ENCODE measurements at places on chromosomes 4 and X.

DNA sequence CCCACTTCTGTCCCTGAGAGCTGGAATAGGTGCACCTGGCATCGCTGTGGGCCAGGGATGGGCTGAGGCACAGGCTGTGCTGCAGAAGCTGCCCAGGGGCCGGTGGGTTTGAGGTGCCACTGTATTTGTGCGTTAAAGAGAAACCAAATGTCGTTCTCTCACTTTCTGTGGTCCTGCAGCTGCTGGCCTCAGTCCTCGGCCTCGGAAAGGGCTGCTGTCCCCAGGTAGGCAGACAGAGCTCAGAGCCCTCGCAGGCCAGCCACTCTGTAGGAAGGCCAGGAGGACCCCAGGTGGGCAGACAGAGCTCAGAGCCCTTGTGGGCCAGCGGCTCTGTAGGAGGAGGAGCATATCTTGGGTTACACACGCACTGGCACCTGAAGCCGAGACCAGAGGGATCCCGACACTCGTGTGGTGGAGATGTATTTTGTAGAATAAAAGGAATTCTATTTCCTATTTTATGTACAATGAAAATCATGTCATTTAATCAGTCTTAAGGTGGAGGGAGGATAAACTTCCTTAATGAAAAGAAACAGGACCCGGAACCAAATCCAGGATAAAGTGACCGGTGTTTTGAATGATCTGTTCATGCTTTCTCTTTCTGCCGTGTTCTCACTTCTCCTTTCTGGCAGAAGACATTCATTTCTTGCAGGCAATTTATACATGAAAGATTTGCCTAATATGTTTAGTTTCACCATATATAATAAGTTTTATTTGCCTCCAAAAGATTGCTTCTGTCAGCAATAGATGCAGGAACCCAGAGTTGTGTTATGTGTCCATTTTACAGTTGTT lies 54.4 kb upstream of the HGFAC start:
- no peak for DNase-seq

GRCh38 chrX:65866146-65866545 lies 173.7 kb downstream of the VSIG4 start:
- peak; percentile 61 for DNase-seq

DNA sequence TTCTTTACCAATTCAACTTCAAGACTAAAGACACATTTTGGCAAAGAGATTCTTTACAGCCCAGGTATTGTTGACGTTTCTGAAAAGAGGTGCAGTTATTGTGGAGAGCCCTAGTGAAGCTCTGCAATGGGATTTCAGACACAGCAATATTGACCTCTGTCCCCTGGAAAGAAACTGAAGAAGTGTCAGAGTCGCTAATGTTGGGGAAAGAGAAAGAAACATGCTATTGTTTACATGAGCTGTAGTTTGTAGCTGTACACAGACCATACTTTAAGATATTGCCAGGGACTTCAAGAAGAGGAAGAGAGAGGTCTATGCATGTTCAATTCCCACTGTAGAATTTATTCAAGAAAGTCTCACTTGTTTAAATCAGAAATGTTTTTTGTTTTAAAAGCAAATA lies 497.3 kb upstream of the BOD1L1 start:
- no peak for DNase-seq

DNA sequence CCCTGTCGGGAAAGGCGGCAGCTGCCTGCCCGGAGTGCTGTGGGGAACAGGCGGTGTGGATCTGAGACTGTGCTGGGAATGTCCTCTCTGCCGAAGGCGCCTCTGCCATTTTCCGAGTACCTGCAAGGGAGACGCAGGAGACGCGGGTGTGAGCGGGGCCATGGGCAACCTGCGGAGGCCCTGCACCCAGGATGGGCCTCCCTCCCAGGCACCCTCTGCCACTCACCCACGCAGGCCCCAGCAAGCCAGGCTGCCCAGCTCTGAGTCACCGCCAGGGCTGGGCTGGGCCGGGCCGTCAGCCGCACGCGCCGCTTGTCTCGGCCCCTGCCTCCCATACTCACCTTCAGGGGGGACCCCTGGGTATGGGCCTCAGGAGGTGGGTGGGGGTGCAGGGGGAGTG lies 3.5 kb upstream of the FGFR3 start:
- no peak for DNase-seq

DNA sequence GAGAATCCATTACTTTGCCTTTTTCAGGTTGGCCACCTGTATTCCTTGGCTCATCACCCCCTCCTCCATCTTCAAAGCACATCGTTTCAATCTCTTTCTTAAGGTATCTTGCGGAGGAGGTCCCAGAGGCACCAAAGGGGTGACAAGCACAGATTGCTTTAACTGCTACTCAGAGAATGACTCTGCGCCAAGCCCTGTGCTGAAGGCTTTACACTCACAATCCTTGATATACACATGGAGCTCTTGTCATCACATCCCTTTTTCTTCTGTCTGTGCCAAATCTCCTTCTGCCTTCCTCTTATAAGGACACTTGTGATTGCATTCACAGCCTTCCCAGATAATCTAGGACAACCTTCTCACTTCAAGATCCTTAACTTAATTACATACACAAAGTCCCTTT lies 134.7 kb upstream of the MAMLD1 start:
- no peak for DNase-seq

- no peak for DNase-seq
Measured at GRCh38 chr4:52950226-52950625, 88.1 kb downstream of the RASL11B start.

- no peak for DNase-seq
Measured at GRCh38 chr4:102988429-102989020, 31.0 kb downstream of the SLC9B1 start.

DNA sequence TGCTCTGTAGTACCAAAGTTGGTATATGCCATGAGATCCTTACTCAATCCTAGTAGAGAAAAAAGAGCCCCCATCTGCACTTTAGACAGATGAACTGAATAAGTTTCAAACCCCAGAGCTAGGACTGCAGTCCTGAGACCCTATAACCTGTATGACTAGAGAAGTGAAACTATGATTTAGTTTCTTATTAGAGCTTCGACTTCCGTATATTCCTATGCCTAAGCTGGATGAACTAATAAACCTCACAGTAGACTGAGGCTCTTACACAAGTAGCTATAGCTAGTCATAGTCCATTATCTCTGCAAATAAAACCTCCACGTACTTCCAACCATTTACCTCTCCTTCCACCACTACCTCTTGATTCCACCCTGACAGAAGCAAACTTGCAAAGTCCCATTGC lies 6.3 kb upstream of the OTUD4 start:
- DNase-seq: no peak

- DNase-seq: no peak
Measured at GRCh38 chr4:188025476-188025875, 29.9 kb downstream of the ZFP42 start.

DNA sequence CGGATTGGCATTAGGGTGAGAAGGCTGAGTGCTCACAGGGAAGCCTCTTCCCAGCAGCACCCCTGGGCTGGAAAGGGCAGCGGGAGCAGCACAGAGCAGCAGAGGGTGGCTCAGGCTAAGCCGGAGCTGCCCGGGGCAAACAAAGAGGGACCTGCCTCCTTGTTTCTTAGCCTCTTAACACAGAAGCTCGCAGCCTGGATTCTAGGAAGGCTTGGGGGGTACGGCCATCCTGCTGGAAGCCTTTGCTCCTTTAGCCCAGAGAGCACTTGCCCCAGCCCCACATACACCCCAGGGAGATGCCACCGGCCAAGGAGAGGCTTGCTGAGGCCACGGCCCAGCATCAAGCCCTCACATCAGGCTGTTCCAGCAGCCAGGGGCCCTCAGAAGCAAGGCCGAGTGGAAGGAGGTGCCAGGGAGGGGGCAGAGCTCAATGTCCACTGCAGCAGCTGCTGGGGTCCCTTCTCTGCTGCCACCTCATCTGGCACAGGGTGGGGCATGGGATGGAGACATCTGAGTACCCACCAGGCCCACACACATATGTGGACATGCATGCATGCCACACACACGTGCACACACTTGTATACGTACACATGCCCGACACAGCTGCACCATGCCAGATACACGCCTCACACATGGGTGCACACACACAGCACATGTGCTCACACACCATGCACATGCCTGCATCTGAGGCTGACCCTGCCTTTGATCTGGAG lies 20.3 kb upstream of the SPON2 start:
- DNase-seq: peak; percentile 57

DNA sequence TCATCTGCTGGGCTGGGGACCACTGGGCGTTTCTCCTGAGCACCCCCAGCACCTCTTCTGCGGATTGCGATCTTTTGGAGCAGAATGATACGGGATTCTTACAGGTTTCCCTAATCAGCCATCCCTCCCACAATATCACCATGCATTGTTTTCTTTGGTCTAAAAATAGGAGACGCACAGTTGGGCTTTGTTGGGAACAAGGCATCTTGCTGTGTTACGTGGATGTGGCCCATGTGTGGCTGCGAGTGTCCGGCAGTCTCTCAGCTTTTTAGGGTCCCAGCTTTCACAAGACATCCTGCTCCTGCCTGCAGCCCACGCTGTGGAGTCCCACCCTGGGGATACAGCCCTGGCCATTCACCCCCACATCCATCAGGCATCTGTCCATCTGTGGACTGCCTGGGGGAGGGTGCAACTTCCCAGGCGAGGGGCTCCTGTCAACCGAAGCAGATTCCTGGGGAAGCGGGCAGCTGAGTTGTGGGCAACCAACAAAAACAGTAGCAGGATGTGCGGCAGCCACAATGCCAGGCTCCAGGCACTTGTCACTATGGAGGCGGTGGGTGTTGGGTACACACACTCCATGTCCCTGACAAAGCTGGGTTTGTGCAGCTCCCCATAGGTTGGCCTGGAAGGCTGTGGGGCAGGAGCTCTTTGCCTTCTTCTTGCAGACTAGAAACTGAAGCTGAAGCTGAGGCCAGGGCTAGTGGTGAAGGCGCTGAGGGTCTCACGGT lies 185.5 kb upstream of the PSAPL1 start:
- DNase-seq: no peak

- no peak for DNase-seq
Measured at GRCh38 chr4:19425146-19425545, 826.6 kb upstream of the SLIT2 start.

DNA sequence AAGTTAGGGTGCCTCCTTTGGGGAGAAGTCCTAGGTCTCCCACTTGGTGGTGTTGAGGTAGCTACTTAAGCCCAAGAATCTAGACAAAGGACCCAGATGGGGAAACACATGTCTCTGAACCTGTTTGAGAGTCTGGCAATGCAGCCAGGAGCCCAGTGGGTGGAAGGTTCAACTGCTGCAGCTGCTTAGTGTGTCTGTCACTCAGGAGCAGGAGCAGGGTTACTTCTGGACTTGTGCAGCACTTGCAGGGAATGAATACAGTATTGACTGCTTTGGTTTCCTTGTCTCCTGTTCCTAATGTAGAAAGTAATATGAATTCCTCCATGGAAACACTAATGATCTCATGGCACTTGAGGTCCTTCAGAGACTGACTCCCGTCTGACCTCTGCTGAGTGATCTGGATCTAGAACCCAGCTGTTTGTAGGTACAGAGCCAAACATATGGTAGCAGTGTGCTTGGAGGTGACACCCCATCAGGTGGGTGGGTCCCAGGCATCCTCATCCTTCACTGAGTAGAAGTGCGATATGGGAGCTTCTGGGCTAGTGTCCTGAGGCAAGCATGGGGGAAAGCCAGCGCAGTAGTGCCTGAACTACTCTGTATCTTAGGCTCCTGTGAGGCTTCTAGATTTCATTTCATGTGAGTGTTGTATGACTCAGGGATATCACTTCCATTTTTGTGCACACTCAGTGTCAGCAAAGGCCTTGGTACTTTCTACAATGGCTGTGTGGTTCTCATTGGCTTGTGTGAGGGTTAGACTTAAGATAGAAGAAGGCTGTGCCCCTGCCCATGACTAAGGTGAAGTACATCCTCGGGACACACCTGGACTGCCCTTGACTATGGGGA lies 85.0 kb upstream of the WDR1 start:
- no peak for DNase-seq

- DNase-seq: no peak
Measured at GRCh38 chr4:183600189-183600685, 58.7 kb downstream of the RWDD4 start.

- DNase-seq: no peak
Measured at GRCh38 chr4:72094059-72094797, 62.4 kb downstream of the NPFFR2 start.

GRCh38 chr4:102036619-102037376 lies 246.3 kb downstream of the BANK1 start:
- no peak for DNase-seq

DNA sequence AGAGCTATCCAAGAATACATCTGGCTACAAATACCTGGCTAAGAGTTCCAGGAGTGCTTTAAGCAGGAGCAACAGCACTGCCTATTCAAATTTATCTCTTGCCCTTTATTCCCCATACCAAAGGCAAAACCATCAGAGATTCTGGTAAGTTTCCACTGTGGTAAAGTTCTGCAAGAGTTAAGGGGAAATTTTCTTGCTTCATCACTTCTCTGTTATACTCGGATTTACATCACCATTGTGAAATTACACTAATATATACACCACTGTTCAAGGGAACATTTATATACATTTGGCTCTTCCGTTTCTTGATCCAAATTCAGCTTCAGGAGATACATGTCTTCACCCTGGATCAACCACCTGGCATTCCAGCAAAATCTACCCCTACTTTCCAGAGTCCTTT lies 70.8 kb upstream of the PTPN13 start:
- DNase-seq: no peak

DNA sequence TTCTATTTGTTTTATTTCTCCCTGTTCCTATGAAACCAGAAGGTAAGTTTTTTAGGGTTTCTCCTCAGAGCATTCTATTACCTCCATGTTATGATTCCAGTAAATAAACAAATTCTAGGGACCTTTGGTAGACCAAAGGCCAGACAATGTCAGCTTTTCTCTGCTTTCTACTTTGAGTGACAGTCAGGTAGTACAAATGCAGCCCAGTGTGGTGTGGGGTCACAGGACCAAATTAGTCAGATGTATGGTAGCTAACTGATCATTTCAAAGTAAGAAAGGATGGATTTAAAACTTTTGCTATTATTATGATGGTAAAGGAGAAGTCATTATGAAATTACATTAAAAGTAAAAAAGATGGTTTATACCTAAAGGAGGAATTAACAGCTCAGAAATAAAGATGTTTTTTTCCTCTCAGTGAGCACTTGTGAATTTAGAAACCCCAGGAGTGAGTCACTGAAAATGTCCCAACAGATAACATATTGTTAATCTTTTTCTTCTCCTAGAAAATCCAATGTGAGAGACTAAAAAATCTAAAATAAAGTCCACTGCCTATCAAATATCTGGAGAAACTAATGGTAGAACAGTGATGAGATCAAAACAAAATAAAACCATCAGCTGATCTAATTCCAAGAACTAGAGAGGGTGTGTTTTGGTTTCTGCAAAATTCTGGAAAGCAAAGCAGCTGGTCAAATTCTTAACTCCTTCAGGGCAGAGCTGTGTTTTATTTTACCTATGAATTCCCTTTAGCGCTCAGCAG lies 16.6 kb upstream of the KLHL2 start:
- DNase-seq: no peak

GRCh38 chrX:24732766-24733500 lies 39.2 kb downstream of the POLA1 start:
- DNase-seq: no peak
